ENCODE measurements at places on chromosomes 4 and X. TPM values are rescaled to one million over a fixed set of nuclear protein-coding genes. Genes with fewer than 3 reads are reported as not detected.

PRKX gene
- total RNA-seq: 23.5 TPM

ERCC6L gene
- 5.6 TPM for total RNA-seq

DNA sequence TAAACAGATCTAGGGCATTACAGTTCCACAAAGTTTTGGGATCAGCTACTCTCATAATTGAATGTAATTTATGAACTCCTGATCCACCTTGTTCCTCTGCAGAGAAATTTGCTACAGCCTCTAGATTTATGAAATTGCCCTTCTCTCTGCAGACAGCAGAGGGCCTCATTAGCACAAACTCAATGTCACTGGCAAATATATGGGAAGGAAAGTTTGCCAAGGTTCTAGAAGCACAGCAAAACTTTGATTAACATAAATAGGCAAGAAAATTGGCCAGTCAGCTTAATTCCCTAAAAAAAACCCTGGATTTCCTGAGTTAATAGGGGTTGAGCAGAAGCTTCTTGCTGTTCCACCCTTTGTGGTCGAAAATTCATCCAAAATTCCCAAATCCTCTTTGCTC is 31.5 kb downstream of the PRPS1 start:
- no peak for ATAC-seq

- ATAC-seq: no peak
These were observed 200.6 kb upstream of the FTHL17 start for GRCh38 chrX:31272472-31272775.

DNA sequence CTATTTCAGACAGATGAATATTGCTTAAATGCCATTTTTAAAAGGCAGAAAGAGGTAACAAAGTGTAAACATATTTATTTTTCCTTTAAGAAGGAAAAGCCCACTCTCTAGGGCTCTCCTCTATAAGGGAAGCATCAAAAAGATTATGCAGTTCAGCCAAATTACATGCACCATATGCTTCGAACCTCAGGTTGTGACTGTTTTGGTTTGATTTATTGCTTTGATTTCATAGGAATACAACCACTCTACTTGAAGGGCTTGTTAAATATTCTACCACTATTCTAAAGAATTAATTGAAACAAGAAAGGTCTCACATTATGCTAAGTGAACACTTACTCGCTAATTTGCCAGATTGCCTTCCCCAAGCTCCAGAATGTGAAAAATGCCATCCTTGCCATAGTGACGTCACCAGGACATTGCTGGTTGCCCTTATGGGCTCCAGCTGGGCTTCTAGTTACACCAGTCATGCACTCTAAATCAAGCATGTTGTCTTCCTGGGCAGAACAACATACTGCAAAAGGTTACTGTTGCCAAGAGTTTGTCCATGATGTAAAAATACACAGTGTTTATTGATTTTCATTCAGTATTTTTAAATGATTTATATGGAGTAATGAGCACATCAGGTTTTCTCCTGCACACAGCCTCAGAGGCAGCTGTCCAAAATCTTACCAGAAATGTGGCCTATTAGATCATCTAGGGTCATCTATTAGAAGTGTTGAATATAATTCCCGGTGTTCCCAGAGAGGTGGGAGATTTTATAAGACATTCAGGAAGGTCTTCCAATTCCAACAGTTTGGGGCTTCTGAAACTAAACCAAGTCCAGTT is 164.4 kb upstream of the RAPGEF2 start:
- peak; percentile 56 for ATAC-seq

HERC5 gene
- total RNA-seq: 0.54 TPM

AREG gene
- 0.11 TPM for total RNA-seq

TEX13C gene
- total RNA-seq: not detected

GRCh38 chr4:146330392-146330791 is 116.1 kb downstream of the REELD1 start:
- no peak for ATAC-seq

- ATAC-seq: no peak
These were observed 77.0 kb upstream of the MXD4 start for GRCh38 chr4:2338754-2339457.

DNA sequence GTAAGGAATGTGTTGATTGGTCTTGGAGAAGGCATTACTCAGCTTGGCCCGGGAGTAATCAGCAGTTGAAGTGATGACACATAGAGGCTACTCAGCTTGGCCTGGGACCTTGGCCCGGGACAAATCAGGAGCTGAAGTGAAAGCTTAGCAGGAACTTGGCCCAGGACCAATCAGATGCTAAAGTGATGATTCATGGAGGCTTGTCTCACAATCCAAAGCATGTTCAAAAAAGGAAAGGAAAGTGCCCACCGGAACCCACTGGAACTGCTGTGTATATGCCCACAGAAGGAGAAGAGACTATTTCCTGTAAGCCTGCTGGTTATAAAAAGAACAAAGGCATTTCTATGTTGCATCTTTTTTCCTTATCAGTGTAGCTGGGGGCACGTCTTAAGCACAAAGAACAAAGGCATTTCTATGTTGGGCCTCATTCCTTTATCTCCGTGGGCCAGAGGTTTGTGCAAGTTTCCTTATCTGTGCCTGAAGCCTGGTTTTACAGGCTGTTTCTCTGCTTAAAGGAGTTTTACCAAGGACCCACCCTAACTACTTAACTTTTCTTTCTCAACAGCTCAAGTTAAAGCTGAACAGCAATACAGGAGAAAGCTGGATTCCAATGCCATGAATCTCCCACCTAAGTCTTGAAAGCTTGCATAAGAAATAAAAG is 1176.7 kb downstream of the NLGN4X start:
- no peak for ATAC-seq

GRCh38 chr4:19262467-19262866 is 989.2 kb upstream of the SLIT2 start:
- ATAC-seq: no peak

GRCh38 chr4:70749313-70749712 is 27.5 kb downstream of the RUFY3 start:
- no peak for ATAC-seq

DNA sequence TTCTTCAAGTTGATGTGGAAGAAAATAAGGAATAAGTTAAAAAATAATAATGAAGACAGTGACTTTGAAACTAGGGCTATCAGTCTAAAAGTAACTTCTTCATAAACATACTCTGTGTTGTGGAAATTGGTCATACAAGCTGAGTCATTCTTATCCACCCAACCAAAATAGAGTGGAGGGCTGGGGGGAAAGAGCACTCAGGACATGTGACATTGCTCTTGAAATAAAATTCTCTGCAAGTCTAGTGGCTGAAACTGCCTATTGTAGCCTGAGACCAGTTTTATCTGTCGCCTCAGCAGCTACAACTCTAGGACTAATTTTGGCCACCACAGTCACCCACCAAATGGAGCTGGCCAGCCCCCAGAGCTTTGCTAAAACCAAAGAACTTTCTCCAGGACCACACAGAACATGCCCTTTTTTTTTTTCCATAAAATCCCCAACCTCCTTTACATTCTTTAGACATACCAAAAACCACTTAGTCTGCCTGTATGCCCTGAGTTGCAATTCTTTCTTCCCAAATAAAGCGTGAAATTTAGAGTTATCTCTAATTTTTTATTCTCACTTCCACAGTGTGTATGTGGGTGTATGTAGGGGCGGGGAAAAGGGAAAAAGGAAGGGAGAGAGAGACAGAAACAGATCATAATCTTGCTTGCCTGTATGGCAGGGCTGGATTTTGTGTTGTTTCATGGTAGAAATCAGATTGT is 23.0 kb upstream of the SLC25A4 start:
- ATAC-seq: peak; percentile 55

ASB12 gene
- not detected for total RNA-seq

DNA sequence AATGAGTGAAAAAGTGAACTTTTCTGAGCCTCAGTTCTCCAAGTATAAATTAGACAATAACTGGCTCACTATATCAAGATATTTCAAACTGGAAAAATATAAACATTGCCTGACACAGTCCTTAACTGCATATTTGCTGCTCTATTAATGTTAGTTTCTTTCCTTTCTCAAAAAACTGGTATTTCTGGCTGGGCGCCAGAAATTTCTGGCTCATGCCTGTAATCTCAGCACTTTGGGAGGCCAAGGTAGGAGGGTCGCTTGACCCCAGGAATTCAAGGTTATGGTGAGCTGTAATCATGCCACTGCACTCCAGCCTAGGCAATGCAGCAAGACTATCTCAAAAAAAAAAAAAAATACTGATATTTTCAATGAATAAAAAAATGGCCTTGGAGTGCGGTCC is 227.0 kb downstream of the MAGEB17 start:
- no peak for ATAC-seq

ATOH1 gene
- 0.16 TPM for total RNA-seq

GRCh38 chr4:31545755-31546154 is 825.6 kb downstream of the PCDH7 start:
- no peak for ATAC-seq

DNA sequence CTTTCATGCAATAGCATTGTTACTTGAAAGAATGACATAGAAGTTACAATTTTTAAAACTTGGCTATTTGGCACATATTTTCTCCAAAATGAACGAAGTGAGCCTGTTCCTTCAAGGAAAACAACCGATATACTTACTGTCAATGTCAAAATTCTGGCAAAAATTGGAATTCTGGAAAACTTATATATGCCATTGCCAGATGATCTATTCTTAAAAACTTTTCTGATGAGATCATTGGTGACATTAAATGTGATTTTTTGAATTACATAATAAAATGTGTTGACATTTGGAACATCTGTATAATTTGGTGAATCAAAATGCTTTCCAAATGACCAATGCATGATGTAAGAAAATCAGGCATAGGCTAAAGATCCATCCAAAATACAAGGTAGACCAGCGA is 209.0 kb downstream of the SCFD2 start:
- no peak for ATAC-seq

DNA sequence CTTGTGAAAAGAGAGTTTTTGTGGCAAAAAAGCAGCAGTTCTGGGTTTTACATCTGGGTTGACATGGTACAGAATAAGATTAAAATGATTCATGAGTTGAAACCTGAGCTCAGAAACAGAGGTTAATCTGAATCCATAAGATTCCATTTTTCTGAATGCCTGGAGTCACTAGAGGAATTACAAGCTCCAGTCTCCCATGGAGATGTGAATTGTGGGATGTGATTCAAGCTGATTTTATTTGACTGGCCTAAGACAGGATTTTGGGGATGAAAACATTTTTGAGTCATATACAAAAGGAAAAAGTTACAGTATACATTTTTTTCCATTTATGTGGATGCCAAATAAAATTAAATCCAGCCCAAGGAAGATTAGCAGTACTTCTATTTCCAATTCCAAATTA is 161.1 kb downstream of the RBM46 start:
- ATAC-seq: no peak

SSX2 gene
- total RNA-seq: not detected

MAGIX gene
- 0.57 TPM for total RNA-seq

- ATAC-seq: no peak
These were observed 93.1 kb upstream of the ESX1 start for GRCh38 chrX:104347860-104348259.

DNA sequence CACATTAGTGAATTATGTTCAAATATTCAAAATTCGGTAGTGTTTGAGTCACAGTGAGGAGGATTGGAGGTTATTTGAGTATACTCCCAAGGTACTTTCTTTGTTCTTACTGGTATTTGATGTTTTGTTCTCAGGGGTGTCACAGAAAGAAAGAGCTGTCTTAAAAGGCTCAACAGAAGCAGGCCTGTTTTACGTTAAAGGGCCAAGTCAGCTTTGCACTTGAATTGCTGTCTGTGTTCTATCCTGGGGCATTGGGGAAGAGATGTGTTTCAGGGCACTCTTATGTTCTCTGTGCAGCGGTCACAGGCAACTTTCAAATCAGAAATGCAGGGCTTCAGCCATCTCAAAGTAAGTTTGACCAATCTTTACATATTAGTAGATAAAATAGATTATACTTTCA is 1113.1 kb upstream of the LCORL start:
- ATAC-seq: no peak

PNMA6A gene
- 6.6 TPM for total RNA-seq

DNA sequence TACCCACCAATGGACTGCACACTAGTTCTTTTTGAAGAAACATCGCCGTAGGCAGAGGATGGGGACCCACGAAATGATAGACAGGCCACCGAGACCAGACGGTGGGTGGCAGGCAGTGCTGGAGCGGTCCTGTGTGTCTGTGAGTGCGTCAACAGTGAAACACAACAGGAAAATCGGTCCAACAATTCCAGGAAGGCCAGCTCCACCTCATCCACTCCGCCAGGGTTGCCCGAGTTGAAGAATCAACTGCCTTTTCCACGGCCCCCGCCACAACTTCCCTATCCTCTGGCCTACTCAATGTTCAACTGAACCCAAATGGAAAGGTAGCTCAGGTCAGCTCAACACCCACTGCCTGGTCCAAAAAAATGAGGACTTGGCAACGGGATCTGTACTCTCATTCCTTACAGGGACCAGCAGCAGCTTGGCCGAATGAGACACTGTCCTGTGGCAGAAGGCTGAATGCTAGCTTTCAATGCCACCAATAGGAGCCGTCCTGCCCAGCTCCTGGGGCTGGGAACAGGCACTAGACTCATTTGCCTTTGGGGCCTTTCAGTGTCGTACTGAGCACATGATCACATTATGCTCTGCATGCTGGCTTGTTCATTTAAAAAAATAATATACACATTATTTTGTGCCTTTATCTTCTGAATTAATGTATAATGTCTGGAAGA is 43.5 kb downstream of the MID1 start:
- ATAC-seq: peak; percentile 31

F8A2 gene
- total RNA-seq: not detected

DNA sequence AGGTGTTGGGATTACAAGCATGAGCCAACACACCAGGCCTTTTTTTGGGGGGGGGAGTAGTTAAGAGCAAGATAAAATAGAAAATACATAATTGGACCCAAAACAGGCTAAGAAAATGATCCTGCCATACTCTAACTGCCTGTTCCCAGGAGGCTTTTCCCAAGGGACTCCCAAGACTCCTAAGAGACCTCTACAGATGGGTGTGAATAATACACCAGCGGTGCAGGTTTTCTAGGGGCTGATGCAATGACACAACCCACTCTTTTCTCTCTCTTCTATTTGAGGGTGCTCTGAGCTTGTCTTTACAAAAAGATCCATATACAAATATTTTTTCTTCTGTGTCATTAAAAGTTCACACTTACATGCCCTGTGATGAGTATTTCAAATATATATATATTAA is 116.9 kb downstream of the RASL11B start:
- ATAC-seq: no peak

- ATAC-seq: no peak
These were observed 13.9 kb upstream of the CPLX1 start for GRCh38 chr4:839675-840443.

GRCh38 chr4:74628852-74629620 is 165.3 kb downstream of the BTC start:
- no peak for ATAC-seq

ANXA3 gene
- total RNA-seq: 7.7 TPM

DDIT4L gene
- total RNA-seq: 0.34 TPM

DNA sequence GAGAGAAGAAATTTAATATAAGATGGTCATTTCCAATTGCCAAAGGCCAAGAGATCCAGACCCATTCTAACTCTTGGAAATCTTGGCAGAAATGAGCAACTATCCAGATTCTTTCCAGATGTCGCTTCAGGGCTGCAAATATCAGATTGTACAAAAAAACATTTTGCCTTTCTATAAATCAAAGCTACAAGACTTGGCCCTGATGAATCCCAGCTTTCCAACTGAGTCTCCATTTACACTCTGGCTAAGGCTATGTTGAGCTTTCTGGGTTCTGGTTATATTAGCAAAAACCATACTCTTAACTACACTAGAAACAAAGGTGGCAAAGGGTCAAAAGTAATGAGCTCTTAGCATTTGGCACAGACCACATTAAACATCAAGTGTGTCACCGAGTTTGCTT is 345.8 kb downstream of the OPHN1 start:
- ATAC-seq: no peak

- ATAC-seq: peak; percentile 25
These were observed 62.2 kb upstream of the PRPS1 start for GRCh38 chrX:107565931-107566603.

- ATAC-seq: no peak
These were observed 26.7 kb upstream of the FGFR3 start for GRCh38 chr4:1766106-1767060.

SLC25A43 gene
- 4.8 TPM for total RNA-seq

All from motor neuron (in vitro differentiated cells).